ENCODE measurements at places on chromosomes 1 and 21.

DNA sequence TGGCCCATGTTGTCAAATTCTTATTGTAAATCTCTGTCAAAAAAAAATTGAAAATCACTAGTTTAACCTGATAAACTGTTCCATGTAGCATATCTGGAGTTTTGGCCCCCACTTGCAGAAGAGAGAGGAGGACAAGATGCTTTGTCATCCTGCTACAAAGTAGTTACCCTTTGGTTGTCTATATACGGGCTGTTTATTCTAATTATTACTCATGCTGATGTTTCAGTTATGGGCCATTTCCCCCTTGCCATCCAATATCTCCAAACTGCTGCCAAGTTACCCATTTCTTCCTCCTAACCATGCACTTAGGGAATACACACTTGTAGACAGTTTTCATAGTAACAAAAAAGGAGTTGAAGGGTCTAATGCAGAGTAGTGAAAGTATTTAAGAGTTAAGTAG is 22.6 kb downstream of the STX12 start:
- DNase-seq, result no peak

DNA sequence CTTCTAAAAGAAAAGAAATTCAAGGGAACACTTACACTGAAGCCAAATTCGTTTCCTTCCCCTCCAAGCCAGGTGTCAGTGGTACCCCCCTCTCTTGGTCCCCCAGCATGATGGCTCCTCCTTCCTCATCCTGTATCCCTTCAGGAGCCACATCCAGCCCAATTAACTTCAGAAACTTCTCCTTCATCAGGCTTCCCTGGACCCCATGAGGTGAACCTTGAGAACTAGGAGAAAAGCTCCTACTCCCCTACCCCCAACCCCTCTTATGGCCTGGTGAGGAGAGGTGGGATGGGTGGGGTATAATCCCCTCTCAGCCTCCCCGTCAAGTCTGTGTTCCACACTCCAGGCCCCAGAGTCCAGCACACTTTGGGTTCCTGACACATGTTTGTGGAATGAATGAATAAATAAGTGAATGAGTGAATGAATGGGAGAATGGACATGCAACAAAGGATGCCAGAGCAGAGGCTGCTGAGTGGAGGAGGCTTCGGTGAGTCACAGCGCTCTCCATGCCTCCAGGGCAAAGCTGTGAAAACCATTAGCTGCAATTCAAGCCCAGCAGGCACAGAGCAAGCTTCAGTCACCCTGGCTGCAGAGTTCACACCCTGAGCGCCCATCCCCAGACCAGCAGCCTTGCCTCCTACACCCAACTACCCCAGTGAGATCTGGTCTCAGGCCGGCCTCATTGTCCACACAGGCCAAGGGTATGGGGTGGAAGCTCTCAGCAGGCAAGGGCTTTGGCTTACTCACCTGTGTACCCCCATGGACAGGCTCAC is 43.8 kb downstream of the BATF3 start:
- no peak for DNase-seq

- no peak for DNase-seq
Observed at GRCh38 chr1:62126579-62127290, 67.9 kb upstream of the L1TD1 start.

- DNase-seq, result no peak
Observed at GRCh38 chr1:245383396-245384330, 228.9 kb downstream of the KIF26B start.

- DNase-seq, result no peak
Observed at GRCh38 chr1:227758366-227758765, 23.1 kb downstream of the SNAP47 start.

Data from activated T-cell treated with anti-CD3 and anti-CD28 coated beads, Interleukin-2, amount 50 U/mL, for 1 hour (primary cell).